ENCODE measurements at places on chromosomes 3 and 15.

DNA sequence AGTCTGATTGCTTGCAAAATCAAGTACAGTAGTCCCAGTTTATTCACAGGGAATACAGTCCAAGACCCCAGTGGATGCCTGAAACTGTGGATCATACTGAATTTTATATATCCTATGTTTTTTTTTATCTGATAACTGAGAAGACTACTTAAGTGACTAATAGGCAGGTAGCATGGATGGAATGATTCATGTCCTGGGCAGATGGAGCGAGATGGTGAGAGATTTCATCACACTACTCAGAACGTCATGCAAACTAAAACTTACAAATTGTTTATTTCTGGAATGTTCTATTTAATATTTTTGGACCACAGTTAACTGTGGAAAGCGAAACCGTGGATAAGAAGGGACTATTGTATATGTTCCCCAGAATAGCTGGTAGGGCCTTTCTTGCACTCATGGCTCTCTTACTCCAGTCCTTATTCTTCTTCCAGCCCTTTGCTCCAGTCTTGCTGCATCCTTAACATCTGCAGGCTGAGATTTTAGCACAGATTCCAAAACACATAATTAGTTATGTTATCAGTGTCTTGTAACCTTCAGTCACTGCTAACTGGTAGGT lies 290.0 kb downstream of the ADAMTSL3 start:
- DNase-seq = no peak

- no peak for DNase-seq
Measured at GRCh38 chr15:58583171-58583908, 151.5 kb downstream of the LIPC start.

- no peak for DNase-seq
Measured at GRCh38 chr3:187997490-187997889, 156.5 kb upstream of the LPP start.

DNA sequence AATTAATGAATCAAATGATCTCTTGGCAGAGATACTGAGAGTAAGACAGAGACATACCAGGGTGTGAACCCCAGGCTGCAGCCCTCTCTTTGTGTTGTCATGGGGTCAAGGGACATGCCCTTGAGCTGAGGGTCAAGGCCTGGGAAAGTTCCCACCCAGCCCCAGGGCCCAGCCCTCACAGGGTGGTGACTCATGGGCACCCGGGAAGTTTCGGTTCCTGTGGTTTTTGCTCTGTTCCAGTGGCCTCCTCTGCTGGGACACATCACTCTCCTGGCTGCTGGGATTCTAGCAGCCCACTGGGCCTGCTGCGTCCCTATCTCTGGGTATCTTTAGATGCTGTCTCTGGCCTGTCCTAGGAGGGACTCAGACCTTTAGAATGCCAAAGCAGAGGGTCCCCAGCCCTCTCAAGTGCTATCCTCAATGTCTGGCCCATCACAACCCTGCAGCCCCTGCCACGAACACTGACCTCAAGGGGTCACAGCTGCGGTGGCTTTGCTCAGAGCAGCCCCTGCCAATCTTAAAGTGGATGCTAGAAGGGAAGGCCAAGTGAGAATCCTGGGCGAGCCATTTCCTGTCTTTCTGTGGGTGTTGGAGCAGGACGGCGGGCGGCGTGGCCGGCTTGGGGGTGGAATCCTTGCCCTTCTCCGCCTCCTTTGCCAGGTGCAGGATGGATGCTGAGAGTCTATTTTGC lies 148.4 kb upstream of the TLE3 start:
- DNase-seq = no peak

GRCh38 chr15:39139431-39140059 lies 441.3 kb upstream of the THBS1 start:
- DNase-seq = no peak

- no peak for DNase-seq
Measured at GRCh38 chr15:67755264-67755663, 70.0 kb upstream of the SKOR1 start.

DNA sequence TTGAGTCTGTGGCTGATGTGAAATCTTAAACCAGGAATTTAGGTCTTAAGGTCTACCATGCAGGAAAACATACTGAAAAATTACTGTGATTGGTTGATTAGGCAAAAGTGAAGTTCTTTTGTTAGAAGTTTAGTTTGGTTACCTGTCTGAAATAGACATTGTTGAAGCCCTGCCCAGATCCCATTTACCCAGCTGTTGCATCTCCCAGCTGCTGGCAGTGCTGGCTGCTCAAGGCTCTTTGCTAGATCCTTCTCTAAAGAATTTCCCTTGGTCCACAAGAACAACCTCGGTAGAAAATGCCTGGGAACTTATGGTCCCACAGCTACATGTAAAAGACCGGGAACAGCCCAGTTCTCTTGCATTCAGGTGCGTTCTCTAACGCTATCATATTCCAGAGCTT lies 137.3 kb downstream of the EDEM1 start:
- DNase-seq = no peak

DNA sequence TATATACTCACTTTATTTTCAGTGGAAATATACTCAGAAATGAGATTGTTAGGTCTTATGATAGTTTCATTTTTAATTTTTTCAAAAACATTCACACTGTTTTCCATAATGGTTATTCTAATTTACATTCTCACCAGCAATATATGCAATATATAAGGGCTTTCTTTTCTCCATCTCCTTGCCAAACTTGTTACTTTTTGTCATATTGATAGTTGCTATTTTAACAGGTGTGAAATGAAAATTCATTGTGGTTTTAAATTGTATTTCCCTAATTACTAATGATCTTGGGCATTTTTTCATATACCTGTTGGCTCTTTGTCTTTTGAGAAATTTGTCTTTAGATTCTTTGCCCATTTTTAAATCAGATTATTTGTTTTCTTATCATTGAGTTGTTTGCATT lies 325.2 kb downstream of the DIPK2A start:
- no peak for DNase-seq

GRCh38 chr3:22319446-22319845 lies 568.4 kb upstream of the ZNF385D start:
- DNase-seq = no peak

GRCh38 chr3:47892286-47893040 lies 89.5 kb downstream of the DHX30 start:
- no peak for DNase-seq

DNA sequence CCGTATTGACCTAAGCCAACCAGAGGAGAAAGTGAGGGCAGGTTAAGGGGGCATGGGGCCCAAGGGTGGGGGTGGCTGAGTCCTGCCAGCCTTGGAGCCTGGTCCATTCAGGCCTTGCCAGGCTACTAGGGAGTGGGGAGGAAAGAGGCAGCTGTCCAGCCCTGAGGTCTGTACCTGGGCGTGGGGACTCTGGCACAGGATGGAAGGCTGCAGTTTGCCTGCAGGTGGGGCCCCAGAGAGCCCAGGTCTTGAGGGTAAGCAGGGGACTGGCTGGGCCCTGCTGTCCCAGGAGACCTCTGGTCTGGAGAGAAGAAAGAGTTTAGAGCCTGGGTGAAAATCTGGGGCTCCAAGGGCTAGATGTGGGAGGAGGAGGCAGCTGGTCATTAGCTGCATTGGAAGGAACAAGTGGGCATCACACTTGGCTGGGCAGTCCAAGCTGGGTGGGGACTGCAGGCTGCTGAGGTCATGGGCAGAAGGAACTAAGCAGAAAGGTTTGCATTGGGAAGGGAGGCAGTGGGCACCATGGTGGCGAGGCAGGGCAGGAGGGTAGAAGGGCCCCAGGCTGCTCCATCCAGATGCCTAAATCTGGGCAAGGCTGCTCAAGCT lies 108.4 kb downstream of the OXNAD1 start:
- no peak for DNase-seq

DNA sequence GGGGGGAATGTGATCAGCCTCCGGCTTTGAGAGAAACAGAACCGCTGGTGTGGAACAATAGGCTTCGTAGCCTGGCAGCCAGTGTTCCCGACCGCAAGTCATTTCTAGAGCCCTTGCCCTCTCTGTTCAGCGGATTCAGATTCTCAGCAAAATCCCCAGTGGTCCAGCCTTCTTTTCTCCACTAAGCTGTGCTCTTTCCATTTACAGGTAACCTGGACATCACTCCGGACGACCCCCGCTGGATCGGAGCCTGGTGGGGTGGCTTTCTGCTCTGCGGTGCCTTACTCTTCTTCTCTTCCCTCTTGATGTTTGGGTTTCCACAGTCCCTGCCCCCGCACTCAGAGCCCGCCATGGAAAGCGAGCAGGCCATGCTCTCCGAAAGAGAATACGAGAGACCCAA lies 250.6 kb downstream of the SLCO3A1 start:
- DNase-seq = no peak

GRCh38 chr15:29917600-29918597 lies 95.6 kb upstream of the TJP1 start:
- no peak for DNase-seq

DNA sequence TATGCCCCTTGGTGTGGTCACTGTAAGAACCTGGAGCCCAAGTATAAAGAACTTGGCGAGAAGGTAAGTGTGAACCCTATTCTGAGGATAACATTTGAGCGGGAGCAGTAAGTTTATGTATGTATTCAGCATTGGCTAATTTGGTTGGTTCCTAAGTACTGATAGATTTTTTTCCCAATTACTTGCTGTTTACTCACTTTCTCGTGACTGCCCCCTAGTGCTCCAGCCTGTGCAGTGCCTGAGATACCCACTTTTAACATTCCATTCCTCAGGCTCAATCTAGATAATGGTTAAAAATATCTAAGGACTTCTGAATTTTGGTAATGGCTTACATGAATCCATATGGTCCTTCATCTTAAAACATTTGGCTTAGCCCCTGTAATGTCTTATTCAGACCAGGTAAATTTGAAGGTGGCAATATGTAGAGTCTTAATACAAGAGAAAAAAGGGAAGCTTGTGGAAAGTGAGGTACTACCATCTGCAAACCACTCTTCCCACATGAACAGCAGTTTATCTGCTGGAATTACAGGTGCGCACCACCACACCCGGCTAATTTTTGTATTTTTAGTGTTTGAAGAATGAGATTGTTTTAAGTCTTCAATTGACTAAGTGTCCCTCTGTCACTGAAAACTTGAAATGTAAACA lies 7.1 kb downstream of the ELL3 start:
- no peak for DNase-seq

GRCh38 chr15:63815796-63816533 lies 17.8 kb downstream of the HERC1 start:
- DNase-seq = no peak

- DNase-seq = no peak
Measured at GRCh38 chr3:23459889-23460546, 256.9 kb downstream of the UBE2E2 start.

- no peak for DNase-seq
Measured at GRCh38 chr15:76368122-76368621, 31.6 kb downstream of the ISL2 start.

GRCh38 chr3:122907471-122907870 lies 112.6 kb downstream of the SLC49A4 start:
- DNase-seq = no peak

- DNase-seq = no peak
Measured at GRCh38 chr3:172929451-172929850, 178.9 kb downstream of the ECT2 start.

GRCh38 chr3:43212914-43213611 lies 73.3 kb upstream of the SNRK start:
- DNase-seq = no peak

GRCh38 chr15:48607846-48608245 lies 37.7 kb downstream of the FBN1 start:
- no peak for DNase-seq

GRCh38 chr3:113698956-113699355 lies 2.5 kb upstream of the USF3 start:
- DNase-seq = no peak

- no peak for DNase-seq
Measured at GRCh38 chr3:21835264-21835663, 84.3 kb upstream of the ZNF385D start.

DNA sequence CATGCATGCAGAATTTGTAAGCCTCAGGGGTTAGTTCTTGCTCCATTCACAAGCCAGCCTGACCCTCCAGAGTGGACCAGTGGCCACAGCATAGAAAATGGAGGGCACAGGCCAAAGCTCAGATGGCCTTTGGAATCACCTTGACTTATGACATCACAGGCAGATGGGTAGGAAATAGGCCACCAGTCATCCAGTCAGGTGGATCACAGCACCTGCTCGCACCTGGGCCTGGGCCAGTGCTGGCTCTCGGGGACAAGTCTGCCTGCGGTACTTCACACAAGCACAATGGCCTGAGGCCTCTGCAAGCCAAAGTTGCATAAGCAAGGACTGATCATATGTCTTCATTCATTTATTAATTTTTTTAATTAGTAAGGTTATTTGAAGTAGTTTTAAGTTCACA lies 39.3 kb downstream of the PPCDC start:
- DNase-seq = no peak

DNA sequence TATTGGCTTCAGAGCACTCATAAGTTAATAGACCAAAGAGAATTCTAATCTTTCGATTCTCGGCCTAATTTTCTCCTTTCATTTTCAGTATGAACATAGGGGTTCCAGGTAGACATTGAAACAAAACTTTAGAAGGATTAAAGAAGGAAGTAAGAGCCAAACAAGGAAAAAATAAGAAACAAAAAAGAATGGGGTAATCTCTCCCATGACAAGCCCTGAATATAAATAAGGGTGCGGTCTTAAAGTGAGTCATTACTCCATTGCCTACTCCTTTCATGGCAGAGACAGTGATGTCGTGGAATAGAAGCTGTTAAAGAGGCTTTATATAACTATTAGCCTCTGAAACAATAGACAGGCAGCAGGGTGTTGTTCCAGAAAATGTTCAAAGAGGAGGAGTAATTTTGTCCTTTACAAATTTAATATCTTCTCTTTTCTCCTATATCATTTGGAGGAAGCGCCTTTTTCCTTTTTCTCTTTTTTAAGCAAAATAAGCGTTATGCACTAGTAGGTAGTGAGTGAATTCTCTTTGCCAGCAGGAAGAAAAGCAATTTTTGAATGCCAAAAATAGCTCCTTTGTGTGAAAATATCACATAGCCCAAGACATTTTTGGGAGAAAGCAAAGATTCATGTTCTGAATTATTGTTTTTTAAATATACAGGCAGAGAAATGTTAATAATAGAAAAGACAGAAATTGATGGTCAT lies 607.9 kb upstream of the KCNMB2 start:
- DNase-seq = no peak

DNA sequence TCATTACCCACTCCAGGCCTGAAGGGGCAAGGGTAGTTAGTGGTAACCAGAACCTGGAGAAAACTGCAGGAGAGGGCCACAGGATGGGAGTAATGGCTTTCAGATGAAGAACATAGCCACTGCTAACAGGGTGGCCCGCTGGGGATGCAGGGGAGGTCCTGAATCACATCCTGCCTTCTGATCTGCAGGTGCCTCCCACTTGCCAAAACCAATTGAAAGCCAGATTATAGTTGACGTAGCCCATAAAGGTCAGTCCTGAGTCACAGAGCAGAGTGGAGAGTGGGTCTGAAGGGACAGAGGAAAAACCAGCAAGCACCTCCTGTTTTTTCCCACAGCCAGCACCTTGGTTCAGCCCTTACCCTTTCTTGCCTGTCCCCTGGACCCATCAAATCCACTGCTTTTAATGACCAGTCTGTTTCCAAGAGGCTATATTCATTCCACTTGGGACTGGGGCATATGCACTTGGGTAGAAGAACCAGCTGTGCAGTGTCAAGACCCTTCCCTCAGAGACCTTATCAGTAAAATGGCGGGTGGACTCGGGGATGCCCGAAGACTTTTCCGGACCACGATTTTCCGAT lies 646 bp upstream of the SLC35G2 start:
- DNase-seq = no peak
